Naive thymus-derived CD8-positive, alpha-beta T cell (primary cell): ENCODE measurements at places on chromosomes 3 and 15. TPM values are rescaled to one million over a fixed set of nuclear protein-coding genes. Genes with fewer than 3 reads are reported as not detected.

GRCh38 chr3:33229066-33229465 is 10.5 kb upstream of the SUSD5 start:
- H3K4me1 ChIP-seq, result no peaks in the 10 kb centered on the region
- no peak overlapping the region for H3K27ac ChIP-seq
- H3K27me3 ChIP-seq, result peaks cover 16% of the 10 kb centered on the region

XCR1 gene
- not detected for total RNA-seq

SLC2A2 gene
- total RNA-seq, result not detected

ALPK3 gene
- total RNA-seq, result 0.29 TPM

DNA sequence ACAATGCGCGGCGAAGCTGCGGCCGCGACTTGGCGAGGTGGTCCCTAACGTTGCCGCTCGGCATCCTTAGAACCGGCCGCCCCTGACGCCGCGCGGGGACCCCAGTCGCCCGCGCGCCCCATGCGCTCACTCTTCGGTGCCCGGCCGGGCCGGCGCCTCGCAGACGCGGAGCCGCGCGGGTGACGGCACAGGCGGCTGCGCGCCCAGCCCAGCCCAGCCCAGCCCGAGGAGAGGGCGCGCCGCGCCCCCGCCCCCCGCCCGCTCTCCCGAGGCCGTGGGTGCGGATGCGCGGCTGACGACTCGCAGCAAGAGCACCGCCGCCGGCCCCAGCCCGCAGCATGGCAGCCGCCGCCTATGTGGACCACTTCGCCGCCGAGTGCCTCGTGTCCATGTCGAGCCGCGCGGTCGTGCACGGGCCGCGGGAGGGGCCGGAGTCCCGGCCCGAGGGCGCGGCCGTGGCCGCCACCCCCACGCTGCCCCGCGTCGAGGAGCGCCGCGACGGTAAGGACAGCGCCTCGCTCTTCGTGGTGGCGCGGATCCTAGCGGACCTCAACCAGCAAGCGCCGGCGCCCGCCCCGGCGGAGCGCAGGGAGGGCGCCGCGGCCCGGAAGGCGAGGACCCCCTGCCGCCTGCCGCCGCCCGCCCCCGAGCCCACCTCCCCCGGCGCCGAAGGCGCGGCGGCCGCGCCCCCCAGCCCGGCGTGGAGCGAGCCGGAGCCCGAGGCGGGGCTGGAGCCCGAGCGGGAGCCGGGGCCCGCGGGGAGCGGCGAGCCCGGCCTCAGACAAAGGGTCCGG is 437 bp downstream of the KLF13 start:
- no peaks in the 10 kb centered on the region for H3K36me3 ChIP-seq
- H3K4me3 ChIP-seq, result peak overlapping the region; percentile 54
- H3K27ac ChIP-seq, result peak overlapping the region; percentile 65
- peak; percentile 76 for DNase-seq
- H3K27me3 ChIP-seq, result no peaks in the 10 kb centered on the region

SEC22A gene
- 19.8 TPM for total RNA-seq

DNA sequence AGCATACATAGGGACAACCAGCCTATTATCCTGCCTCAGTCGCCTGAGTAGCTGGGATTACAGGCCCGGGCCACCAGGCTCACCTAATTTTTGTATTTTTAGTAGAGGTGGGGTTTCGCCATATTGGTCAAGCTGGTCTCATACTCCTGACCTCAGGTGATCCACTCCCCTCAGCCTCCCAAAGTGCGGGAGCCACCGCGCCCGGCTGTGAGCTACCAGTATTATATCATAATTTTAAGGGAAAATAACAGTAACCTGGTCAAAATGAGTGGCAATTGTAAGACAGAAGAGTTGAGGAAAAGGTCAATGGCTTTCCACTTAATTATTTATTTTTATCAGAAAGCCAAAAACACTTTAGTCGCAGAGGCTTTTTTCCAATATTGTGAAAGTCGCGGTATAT is 652.6 kb upstream of the BCHE start:
- no peak for DNase-seq
- H3K4me1 ChIP-seq, result no peaks in the 10 kb centered on the region
- H3K4me3 ChIP-seq, result no peak overlapping the region
- H3K27ac ChIP-seq, result no peak overlapping the region

- no peaks in the 10 kb centered on the region for H3K27me3 ChIP-seq
- DNase-seq, result no peak
- H3K27ac ChIP-seq, result no peak overlapping the region
- no peaks in the 10 kb centered on the region for H3K36me3 ChIP-seq
Measured at GRCh38 chr15:46921891-46922290, 795.4 kb upstream of the SEMA6D start.

DNA sequence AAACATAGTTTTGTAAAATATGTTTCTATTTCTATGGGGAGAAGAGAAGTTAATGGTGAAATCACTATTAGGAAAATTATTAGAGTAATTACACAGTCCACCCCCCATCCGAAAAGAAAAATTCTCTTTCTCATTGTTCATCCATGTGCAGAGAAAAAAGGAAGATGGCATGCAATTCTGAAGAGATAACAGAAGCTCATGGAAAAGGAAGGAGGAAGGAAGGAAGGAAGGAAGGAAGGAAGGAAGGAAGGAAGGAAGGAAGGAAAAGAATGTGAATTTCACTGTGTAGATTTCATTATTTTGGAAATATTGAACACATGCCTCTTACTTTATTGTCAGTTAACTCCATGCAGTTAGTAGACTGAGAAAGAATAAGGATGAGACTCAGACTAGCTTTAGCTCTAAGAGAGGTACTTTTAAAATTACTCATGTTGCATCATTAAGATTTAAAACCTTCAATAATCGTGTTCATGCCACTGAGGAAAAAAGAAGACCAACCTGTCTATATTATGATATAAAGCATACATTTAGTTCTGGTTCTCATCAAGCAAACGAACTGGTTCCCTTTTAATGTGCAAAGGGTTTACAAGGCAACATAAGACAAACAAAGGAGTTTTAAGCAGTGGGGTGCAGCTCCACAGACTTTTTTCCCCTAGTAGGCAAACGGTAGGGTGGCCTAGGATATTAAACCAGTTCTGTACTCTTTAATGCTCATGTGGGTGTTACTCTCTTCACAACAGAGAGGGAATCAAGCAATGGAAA is 379.6 kb downstream of the FOXP1 start:
- no peaks in the 10 kb centered on the region for H3K36me3 ChIP-seq
- no peak for DNase-seq
- no peak overlapping the region for H3K4me3 ChIP-seq
- no peaks in the 10 kb centered on the region for H3K27me3 ChIP-seq
- H3K4me1 ChIP-seq, result peaks cover 85% of the 10 kb centered on the region
